ENCODE measurements at places on chromosomes 11 and 22.
A peak's percentile ranks its signal among the peaks of the same experiment; 100 is the strongest.

GRCh38 chr22:19518635-19519034 lies 5.6 kb downstream of the CLDN5 start:
- no peak for DNase-seq

DNA sequence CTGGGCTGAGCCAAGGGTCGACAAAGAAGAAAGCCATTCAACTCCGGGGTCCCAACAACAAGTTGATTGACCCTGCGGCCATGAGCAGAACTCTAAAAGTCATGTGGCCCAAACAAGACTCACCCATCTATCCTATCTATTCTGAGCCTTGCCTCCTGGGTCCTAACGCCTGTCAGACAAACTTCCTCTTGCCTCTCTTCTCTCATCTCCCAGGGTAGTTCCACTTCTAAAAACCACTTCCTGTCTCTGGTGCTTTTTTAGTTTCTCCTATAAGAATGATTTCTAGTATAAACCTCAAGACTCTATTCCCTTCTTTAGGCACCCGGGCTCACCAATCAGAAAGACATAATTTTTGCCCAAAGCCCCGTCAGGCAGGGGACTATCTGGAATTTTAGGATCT lies 530.2 kb downstream of the DLG2 start:
- DNase-seq: no peak

- DNase-seq: no peak
Measured at GRCh38 chr22:44383064-44383575, 70.4 kb upstream of the SHISAL1 start.

DNA sequence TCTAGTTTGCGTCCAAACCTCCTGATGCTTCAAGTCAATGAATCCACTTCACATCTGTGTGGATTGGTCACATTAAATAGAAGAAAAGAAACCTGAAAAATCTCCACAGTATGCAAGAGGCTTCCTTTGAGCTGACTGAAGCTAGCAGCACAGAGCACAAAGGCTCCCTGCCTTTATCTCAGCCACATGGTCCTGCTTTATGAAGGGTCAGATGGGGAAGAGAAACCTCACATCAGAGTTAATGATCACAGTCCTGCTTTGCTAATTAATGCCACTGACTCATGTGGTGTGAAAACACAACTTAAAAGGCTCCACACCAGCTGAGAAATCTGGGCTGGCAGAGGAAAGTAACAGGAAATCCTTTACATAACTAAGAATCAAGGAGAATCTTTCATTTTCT lies 1291.0 kb downstream of the LRRC4C start:
- DNase-seq: no peak

GRCh38 chr11:119169282-119169719 lies 776 bp downstream of the NLRX1 start:
- DNase-seq: no peak

- no peak for DNase-seq
Measured at GRCh38 chr11:721741-722345, 15.8 kb downstream of the EPS8L2 start.

DNA sequence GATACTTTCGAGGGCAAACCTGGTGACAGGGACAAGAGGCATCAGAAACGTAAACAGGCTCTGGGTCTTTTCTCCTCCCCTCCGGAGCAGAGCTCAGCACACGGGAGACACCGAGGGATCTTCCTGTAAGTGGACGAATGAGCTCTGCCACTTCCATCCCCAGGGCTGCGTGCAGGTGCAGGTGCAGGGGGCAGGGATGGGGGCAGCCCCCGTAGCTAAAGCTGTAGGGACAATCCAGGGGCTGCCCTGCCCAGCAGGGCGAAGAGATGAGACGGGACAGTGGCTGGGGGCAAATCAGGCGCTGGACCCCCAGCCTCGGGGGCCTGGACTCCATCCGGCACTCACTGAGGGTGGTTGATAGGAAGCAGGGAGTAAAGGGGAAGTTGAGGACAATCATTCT lies 505.4 kb downstream of the BRD1 start:
- DNase-seq: no peak

GRCh38 chr11:118343248-118343647 lies 743 bp upstream of the CD3D start:
- DNase-seq: no peak

DNA sequence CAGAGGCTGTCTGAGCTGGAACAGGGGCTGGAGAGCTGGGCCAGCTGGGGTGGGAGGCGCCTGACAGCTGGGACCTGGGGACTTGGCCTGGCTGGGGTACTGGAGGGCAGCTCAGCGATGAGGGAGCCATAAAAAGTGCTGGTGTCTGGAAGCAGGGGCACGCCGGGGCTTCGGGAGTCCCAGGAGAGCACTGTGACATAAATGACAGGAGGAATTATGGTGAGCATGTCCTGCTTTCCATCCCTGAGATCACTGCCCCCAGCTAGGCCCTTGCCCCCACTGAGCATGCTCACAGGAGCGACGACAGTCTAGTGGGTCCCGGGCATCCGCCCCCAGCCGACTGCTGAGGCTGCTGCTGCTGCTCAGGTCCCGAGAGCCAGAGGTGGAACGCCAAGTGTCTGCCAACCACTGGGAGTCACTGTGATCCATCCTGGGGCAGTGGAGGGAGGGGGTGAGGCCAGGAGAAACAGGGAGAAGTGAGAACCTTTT lies 6.2 kb downstream of the ROBO4 start:
- DNase-seq: no peak

DNA sequence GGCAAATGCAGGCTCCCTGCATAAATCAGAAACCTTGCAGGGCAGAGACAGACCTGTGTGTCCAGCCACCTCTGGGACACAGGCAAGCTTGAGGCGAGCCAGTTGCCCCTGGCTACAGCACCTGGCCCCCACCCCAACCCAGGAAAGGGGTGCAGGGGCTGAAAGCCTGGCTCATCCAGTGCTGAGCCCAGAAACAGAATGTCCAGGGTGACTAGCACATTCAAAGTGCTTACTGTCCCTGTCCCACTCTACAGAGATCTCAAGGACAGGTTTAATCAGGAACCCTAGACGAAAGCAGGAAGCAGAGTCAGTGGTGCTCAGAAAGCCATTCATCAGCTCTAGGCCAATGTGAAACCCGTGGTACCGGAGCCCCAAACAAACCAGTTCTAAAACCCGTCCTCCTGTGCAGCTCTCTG lies 31.9 kb downstream of the PLEKHA7 start:
- DNase-seq: no peak

- DNase-seq: no peak
Measured at GRCh38 chr11:57192316-57192715, 10.6 kb downstream of the LRRC55 start.

DNA sequence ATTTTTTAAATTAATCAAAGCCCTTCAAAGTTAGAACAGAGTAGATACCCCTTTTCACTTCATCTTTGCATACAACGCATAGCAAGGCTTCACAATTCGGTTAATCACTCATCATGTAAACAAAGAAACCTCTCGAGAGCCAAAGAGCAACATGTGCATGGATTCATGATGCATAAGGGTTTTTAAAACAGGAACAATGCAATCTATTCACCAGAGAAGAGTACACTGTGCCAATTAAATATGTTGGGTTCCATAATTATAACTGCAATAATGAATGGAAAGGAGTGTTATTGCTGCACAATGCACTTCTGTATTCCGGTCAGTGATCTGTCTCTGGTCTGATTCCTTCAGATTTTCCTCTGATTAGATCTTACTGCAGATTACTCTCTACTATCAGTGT lies 45.3 kb downstream of the CADM1 start:
- no peak for DNase-seq

- DNase-seq: peak; percentile 67
Measured at GRCh38 chr22:41469218-41469851, 418 bp downstream of the ACO2 start.

GRCh38 chr22:29121124-29121523 lies 48.3 kb downstream of the KREMEN1 start:
- no peak for DNase-seq

DNA sequence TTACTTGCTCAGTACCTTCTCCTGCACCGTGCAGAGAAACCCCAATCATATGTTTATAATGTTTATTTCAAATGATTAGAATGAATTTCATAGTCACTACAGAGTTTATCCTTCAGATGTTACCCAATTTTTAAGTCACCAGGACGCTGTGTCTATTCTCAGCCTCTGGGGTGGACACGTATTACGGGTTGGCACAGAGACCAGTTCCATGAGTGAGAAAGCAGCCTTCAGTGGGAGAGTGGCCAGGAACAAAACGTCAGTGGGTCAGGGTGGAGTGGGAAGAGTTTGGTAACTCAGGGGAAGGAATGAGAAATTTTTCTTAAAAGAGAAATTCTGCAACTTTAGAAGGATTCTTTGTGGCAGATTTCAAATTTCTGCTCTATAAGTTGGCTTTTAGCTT lies 77.1 kb upstream of the MTMR2 start:
- DNase-seq: no peak

GRCh38 chr11:92911478-92911877 lies 58.0 kb upstream of the MTNR1B start:
- DNase-seq: no peak

DNA sequence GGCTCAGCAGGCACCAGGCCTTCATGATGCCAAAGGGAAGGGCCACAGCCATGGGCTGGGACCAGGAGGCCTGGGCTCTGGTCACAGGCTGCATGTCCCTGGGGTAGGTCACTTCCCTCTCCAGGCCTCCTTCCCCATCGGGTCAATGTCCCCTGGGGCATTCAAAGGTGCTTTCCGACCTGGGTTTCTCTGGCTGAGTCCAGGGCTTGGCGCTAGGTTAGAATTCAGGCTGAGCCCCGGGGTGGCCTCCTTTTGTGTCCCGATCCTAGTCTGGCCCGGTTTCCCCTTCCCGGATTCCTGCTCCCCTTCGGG lies 12.2 kb downstream of the MAFF start:
- no peak for DNase-seq

GRCh38 chr22:39349967-39350726 lies at the start of gene SYNGR1:
TSS of gene SYNGR1 (plus strand) at chr22:39349991. CDS start at chr22:39350011, 20 bp downstream.
- no peak for DNase-seq

DNA sequence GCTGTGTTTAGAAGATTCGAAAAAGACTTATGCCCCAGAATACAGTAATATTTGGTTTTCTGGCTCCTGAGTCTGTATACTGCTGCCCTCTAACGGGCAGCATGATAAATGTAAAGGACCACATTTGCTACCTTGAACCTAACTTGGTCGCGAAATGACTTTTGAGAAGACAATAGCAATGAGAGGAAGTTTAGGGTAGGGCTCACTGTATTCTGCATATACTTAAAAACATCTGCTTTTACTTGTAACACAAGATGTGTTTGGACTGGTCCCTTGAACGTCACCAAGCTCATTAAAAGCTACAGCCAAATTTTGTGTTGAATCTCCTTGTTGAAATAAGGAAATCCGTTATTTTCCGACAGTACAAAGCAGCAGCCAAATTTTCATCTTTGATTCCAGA lies 309.1 kb downstream of the SWAP70 start:
- no peak for DNase-seq

DNA sequence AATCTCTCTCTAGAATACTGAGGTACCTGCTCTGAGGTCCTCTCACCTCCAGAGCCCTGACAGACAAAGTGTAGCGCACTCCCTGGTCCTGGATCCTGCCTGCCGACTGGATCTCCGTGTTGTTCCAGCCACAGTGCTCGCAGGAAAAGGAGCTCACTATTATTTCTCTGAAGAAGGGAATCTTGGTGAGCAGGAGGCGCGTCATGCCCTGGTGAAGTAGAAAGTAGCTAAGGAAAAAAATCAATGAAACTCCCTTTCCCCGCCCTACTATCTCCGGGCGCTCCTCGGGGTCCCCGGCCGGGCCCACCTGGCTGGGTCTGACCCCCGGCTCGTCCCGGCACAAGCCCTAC lies 412 bp downstream of the ZPR1 start:
- DNase-seq: no peak

DNA sequence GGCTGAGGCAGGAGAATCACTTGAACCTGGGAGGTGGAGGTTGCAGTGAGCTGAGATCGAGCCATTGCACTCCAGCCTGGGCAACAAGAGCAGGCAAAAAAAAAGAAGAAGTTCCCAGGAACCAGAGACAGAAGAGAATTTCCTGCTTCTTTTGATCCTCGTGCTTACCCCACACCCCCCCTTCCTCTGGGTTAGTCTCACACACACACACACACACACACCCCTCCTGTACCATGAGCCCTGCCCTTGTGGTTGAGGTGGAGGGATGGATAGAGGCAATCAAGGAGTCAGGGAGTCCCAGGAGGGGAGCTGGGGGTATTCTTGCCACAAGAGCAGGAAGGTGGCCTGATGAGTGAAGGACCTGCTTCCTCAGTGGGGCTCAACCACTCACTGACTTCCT lies 4.1 kb upstream of the UBE2L6 start:
- DNase-seq: no peak

- DNase-seq: no peak
Measured at GRCh38 chr11:73797457-73797856, 9.8 kb downstream of the MRPL48 start.

DNA sequence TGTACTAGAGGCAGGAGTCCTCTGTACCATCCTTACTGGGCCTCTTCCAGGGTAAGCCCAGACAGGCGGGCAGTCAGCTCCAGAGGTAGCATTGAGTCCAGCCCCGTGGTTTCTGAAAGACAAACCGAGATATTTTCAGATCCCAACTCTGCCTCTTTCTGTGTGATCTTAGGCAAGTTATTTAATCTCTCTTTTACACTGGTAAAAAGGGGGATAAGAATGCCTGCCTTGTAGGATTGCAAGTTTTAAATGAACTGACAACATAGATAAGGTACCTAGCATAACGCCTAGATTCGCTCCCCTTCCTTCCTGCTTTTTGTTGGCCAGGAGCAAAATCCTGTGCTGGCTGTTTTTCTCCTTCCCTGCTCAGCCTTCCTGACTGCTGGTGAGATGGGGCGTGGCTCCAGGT lies 56.4 kb upstream of the NNMT start:
- no peak for DNase-seq

- peak; percentile 62 for DNase-seq
Measured at GRCh38 chr22:38272373-38273134, at the start of gene TMEM184B. TSS of gene TMEM184B (minus strand) at chr22:38273010. CDS start at chr22:38247961, 25,049 bp downstream.
